ENCODE measurements at places on chromosomes 12 and 14. TPM values are rescaled to one million over a fixed set of nuclear protein-coding genes. Genes with fewer than 3 reads are reported as not detected.

GRCh38 chr12:25985316-25986175 is 27.1 kb downstream of the RASSF8 start:
- no peak for DNase-seq

GRCh38 chr12:117334051-117334450 is 27.4 kb downstream of the NOS1 start:
- no peak for DNase-seq

GRCh38 chr12:98922871-98923270 is 277.8 kb downstream of the APAF1 start:
- DNase-seq = no peak

- DNase-seq = no peak
These were observed 10.7 kb upstream of the GALNT6 start for GRCh38 chr12:51401900-51402299.

GRCh38 chr12:30416631-30417030 is 279.0 kb downstream of the IPO8 start:
- DNase-seq = no peak

DNA sequence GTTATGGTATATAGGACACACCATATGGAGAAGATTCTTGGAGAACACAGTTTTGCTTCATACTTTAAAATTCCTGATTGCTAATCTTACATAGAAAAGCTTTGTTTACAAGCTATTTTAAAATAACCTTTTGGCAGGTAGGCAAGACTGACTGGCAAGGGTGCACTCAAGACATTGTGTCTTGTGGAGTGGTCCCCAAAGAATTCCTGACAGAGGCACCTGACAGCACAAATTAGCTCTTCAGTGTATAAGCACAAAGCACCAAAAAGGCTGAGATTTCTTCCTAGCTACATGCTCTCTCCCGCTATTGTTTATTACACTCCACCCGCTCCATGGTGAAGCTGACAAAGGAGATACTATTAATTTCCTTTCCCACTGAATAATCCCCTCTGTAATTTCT is 139.4 kb downstream of the MON2 start:
- DNase-seq = no peak

MAP3K9 gene
- total RNA-seq = 0.51 TPM

DNA sequence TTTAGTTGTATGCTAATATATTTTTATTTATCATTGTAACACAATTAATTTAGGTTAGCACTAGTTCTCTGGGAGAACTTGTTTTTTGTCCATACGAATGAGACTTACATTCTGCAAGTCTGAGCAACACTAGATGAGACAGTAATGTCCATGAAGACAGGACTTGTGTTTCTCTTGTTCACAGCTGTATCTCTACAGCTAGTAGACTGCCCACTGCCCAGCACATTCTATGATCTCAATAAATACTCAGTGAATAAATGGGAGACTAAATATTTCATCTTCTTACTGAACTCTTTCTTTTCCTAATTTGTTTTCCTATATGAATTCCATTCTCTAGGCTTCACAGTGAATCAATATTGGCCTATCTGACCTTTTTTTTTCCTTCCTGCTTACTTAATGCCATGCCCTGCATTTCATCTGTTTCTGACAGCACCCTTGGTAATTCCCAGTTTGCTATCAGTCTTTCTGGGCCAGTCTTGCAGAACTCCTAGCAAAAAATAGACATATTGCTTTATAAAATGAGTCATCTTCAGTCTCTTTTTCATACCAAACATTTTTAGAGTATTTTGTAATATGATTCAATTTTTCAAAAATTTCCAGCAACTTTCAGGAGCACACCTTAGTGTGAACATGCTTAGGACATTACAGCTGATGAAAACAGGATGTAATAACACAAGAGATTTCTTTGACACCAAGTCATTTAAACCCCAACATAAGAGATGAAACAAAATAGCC is 185.5 kb upstream of the ATP2B1 start:
- no peak for DNase-seq

DNA sequence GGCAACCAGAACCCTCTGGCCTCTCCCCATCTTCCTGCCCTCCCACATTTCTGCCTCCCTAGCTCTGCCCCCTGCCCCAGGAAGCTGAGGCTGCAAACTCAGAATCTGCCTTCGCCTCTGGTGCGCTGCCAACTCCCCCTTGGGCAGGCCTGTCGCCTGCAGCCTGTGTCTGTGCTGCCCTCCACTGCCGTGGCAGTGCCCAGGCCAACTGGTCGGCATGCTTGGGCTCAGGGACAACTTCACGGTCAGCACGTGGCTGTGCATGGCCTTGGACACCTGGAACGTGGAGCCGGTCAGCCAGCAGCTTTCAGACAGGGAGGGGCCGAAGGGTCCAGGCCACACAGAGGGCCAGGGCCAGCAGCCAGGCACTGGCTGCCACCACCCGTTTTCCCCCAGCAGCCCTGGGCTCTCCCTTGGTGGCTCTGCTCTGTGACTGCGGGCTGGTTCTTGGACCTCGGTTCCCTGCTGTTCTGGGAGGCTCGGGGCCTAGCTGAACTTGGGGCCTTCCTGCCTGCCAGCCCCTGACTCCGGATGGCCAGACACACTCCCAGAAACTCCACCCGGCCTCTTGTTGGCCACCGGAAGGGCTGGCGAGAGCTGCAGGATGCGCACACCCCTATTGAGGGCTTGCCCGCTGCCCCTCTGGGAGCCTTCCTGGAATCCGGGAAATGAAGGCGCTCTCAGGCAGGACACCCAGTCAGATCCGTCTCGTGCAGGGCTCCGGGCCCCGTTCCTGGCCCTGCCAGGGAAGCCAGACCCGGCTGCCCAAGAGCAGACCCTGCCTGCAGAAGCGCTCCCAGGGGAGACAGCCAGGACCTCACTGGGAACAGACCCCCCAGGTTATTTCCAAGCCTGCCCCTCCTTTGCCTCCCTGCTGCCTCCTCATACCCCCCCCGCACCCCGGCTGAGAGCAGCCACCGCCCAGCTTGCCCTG is 34.2 kb upstream of the PPP1R13B start:
- no peak for DNase-seq

- no peak for DNase-seq
These were observed 58.8 kb upstream of the FLRT2 start for GRCh38 chr14:85471156-85471555.

- DNase-seq = no peak
These were observed 1107.3 kb downstream of the TMEM121 start for GRCh38 chr14:106633721-106634120.

GRCh38 chr12:12941450-12942350 is 10.3 kb downstream of the GPRC5D start:
- DNase-seq = no peak

DNA sequence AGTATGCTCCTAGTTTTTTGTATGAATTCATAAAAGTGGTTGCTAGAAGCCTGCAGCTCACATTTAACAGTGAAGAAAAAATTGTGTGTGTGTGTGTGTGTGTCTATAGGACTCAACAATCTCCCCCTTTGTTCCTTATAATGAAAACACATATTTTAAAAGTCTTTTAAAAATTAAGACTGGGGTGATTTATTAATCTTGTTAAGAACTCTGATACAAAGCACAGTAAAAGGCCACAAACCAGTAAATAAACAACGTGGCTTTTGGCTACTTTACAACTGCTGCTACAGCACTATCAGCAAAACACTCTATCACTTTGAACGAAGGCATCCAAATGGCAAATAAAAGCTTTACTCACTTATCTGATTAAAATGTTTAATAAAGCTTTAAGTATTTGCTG is 594 bp upstream of the VCPKMT start:
- DNase-seq = no peak

DNA sequence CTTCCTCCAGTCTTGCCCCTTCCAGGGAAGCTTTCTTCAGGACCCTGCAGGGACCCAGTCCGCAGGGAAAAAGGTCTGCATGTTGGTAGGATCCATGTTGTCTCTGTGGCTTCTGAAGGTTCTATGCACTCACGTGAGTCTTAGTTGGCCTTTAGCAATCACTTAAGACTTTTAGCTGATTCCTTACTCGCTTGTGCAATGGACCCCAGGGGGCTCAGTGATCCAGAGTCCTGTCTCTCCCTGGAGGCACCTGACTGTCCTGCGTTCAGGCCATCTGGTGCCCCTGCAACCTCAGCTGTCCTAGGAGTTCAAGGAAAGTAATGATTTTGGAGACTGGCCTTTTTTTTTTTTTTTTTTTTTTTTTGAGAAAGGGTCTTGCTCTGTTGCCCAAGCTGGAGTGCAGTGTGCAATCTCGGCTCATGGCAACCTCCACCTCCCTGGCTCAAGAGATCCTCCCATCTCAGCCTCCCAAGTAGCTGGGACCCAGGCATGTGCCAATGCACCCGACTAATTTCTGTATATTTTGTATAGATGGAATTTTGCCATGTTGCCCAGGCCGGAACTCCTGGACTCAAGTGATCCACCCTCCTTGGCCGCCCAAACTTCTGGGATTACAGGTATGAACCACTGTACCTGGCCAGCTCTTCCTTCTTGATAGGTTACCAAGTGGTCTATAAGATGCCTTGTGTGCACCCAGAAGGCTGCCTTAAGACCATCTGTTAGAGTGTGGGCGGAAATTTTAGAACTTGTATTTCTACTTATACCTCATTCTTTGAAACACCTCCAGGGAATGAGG is 4.6 kb downstream of the IFI27L2 start:
- peak; percentile 28 for DNase-seq

GRCh38 chr14:103296007-103296406 is 38.0 kb upstream of the EIF5 start:
- peak; percentile 8 for DNase-seq

DNA sequence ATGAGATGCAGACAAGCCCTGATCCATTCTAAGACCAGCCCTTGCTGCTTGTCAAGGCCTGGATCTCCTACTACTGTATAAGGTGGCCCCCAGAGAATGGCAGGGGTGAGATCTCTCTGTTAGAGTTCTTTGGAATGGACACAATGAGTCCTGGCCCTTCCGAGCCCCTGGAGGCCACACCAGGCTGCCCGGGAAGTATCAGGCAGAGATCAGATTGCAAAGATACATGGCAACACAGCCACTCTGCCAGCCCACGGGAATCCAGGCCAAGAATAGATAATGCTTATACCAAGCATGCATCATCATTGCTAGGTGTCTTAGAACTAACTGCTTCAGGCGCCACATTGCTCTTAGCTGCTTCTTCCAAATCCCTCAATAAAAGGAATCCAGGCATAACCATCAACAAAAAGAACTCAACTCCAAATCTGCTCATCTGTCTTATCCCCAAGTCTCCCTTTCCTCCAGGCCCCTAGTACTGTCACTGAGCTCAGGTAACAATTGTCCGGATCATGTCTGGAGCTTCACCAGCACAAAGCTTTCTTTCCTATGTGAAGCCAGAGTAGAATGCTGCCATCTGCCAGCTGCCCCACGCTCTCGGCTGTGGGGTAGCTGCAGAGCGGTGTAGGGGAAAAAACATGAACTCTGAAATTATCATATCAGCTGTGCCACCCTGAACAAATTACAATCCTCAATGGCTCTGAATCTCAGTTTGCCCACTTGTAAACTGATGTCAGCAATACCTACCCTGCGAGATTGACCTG is 5.5 kb upstream of the VASH1 start:
- no peak for DNase-seq

MAP1LC3B2 gene
- 1.8 TPM for total RNA-seq

- DNase-seq = peak; percentile 72
These were observed 637 bp downstream of the ACVRL1 start for GRCh38 chr12:51907856-51908425.

- no peak for DNase-seq
These were observed 222.9 kb upstream of the DAAM1 start for GRCh38 chr14:58965601-58966000.

GRCh38 chr14:30143627-30144026 is 216.0 kb upstream of the PRKD1 start:
- no peak for DNase-seq

LBHD2 gene
- not detected for total RNA-seq

SIRT4 gene
- total RNA-seq = 0.71 TPM

PTPRB gene
- 53.4 TPM for total RNA-seq

DNA sequence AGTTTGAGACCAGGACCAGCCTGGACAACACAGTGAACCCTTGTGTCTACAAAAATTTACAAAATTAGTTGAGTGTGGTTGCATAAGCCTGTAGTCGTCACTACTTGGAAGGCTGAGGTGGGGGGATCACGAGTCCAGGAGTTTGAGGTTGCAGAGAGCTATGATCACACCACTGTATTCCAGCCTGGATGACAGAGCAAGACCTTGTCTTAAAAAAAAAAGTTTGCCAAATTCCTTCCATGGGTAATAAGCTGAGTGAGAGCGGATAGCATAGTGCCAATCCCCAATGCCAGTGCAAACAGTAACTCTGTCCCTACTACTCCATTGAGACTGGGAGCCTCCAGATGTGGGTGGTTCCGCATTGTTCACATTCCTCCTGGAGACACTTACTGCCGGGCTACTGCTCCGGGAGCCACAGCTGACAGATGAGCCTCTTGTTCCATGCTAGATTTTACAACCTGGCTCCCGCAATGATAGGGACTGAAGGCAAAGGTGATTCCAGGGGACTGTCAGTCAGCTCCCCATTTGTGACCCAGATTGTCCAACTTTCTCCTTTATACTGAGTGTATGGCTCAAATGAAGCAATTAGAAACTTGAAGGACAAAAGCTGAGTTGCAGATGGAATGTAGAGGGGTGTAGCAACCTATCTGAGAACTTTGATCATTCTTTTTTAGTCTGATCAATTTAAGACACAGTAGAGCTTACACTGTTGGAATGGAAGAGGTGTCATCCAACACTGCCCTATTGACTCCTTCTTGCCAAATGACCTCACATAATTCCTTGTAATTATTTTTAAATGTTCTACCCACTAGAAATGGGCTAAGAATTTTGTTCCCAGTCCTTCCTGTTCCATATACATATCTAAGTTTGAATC is 13.4 kb upstream of the FRMD6 start:
- DNase-seq = no peak

DNA sequence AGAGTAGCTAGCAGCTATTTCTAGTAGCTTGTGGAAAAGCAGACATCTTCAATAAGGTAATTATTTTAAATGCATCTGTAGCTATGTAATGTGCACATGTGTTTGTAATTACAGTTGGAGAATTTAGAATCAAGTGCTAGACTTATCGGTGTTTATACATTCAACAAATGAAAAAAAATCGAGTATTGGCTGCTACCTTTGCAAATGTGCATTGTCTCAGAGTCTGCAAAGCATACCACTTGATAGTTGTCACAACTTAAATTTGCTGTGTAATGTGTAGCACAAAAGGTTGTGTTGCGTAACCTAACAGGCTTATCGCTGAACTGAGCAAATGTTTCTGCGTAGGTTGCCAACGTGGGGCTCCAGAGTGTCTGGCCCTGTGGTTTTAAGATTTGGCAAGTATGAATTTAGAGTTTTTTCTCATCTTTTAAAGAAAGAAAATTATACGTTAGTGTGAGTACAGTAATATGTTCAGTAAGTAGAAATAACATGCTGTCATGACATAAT is 44.3 kb downstream of the TMTC2 start:
- DNase-seq = no peak

DNA sequence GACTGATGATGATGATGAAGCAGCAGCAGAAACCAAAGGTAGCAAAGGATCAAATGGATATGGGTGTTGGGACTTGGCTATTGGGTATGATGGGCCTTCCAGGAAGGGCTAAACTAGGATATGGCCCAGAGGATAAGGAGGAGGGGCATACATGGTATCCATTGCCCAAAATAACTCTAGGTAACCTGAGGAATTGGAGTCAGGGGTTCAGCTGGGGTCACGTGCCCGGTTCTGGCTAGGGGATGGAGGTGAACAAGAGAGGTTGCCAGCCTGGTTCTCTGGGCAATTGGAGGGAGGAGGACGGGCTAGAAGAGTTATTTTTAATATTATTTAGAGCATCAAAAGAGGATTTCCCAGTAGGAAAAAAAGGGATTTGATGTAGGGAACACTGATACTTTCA is 2.7 kb upstream of the ANKRD52 start:
- no peak for DNase-seq

- no peak for DNase-seq
These were observed 2.1 kb downstream of the USP5 start for GRCh38 chr12:6854036-6854435.

GRCh38 chr12:13719986-13720385 is 261.4 kb downstream of the GRIN2B start:
- no peak for DNase-seq

GPN3 gene
- 18.2 TPM for total RNA-seq
